ENCODE measurements at places on chromosomes 1 and 21. TPM values are rescaled to one million over a fixed set of nuclear protein-coding genes. Genes with fewer than 3 reads are reported as not detected.

The MCOLN2 gene
- 2.1 TPM for total RNA-seq

The CTSS gene
- total RNA-seq: 16.4 TPM

The PAPPA2 gene
- 0.01 TPM for total RNA-seq

The TMEM59 gene
- total RNA-seq: 109 TPM

The CGN gene
- 2.5 TPM for total RNA-seq

The C8A gene
- total RNA-seq: not detected

The DENND1B gene
- 3.8 TPM for total RNA-seq

The CYP4Z1 gene
- not detected for total RNA-seq

The CLCA1 gene
- not detected for total RNA-seq

The LIPI gene
- not detected for total RNA-seq

The FMO3 gene
- total RNA-seq: not detected

The PALMD gene
- total RNA-seq: 0.19 TPM

The TSACC gene
- total RNA-seq: 3.0 TPM

The SLC25A34 gene
- total RNA-seq: 0.10 TPM

The FBXO42 gene
- 6.5 TPM for total RNA-seq

The F13B gene
- not detected for total RNA-seq

The KCNK1 gene
- 24.6 TPM for total RNA-seq

The PHGDH gene
- total RNA-seq: 84.9 TPM

Data from A549 treated with dexamethasone at 1 μM for 4 hours (cell line).